NCI-H1417 treated with DMSO at 0.1 percent for 48 hours (cell line): ENCODE measurements at places on chromosomes 13 and 19.
A peak's percentile ranks its signal among the peaks of the same experiment; 100 is the strongest.

DNA sequence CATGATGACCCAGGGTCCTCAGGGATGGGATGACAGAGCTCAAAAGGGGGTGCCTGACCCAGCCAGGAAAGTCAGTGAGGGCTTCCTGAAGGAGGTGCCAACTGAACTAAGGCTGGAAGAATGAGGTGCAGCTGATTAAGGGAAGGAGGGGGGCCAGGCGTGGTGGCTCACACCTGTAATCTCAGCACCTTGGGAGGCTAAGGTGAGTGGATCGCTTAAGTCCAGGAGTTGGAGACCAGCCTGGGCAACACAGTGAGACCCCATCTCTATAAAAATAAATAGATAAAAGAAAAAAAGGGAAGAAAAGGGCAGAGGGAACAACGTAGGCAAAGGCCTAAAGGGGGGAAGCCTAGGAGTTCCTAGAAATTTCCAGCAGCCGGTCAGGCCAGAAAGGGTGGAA lies 9.1 kb upstream of the LYPD3 start:
- DNase-seq = no peak

DNA sequence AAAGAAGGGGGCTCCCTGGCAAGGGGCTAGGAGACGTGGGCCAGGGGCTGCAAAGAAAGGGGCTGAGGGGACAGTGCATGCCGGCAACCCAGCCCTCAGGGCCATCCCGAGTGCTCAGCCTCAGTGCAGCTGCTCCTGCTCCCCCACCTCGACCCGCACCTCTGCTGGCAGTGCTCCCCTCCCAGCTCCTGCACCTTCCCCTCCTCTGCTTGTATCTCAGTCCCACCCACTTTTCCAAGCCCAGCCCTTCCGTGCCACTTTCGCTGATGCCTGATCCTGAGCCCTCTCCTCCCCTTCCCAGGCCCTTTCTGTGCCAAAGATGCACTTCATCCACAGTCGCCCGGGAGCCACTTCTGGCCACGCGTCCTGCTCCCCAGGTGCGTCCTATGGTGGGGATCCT lies 69.9 kb upstream of the KCTD15 start:
- no peak for DNase-seq

DNA sequence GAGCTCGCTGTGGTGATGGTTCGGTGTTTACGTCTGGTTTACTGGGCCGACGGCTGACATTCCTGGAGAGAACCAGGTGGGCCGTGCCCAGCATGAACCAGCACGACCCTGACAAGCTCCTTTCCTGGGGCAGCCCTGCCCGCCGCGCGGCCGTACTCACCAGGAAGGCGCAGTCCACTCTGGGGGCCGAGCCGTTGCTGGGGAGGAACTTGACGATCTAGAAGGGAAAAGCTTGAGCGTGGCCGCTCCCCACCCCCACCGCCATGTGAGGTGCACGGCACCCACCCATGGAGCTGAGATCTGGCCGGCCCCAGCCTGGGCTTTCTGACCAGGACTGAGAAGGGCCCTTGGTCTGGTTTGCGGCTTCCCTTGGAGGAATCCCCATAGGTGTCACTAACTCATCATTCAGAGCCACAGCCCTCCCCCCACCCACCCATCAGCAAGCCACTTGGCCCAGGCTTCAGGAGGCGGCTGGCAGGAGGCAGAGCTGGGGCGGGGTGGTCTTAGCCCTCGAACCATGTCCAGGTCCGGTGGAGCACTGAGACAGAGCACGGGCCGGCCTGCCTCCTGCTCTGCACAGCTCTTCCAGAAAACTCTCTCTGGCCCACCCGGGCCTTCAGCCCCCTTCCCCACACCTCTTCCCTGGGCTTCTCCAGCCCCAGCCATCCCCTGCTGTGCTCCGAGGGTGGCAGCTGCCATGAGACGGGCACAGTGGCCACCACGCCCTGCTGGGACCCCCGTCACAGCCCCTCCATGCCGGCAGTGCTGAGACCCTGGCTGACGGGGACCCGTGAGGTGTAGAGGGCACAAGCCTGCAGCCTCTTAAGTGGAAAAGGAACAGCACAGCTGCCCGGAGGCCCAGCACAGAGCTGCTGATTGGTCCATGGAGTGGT lies 6.2 kb downstream of the ATP4B start:
- no peak for DNase-seq

GRCh38 chr19:32702010-32702409 lies 10.4 kb downstream of the NUDT19 start:
- DNase-seq = peak; percentile 36

DNA sequence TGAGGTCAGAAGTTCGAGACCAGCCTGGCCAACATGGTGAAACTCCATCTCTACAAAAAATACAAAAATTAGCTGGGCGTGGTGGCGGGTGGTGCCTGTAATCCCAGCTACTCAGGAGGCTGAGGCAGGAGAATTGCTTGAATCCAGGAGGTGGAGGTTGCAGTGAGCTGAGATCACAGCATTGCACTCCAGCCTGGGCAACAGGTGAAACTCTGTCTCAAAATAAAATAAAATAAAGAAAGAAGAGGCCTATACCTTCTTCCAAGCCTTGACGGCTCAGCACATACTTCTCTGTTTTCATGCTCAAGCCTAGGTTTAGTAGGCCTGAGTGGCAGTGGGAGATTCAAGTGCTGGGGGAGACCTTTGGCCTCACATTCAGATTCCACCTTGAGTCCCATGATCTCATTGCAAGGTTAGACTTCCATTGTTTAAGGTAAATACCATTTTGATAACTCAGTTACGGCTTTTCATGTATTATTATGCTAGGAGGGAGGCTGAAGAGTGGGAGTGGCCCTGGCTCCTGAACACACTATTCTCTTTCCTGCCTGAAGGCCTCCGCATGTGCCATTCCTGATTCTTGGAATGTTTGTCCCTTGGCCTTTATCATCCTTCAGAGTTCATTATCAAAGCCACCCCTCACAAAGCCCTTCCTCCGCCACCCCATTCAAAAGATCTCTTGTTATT lies 1.6 kb upstream of the SPINT2 start:
- no peak for DNase-seq

DNA sequence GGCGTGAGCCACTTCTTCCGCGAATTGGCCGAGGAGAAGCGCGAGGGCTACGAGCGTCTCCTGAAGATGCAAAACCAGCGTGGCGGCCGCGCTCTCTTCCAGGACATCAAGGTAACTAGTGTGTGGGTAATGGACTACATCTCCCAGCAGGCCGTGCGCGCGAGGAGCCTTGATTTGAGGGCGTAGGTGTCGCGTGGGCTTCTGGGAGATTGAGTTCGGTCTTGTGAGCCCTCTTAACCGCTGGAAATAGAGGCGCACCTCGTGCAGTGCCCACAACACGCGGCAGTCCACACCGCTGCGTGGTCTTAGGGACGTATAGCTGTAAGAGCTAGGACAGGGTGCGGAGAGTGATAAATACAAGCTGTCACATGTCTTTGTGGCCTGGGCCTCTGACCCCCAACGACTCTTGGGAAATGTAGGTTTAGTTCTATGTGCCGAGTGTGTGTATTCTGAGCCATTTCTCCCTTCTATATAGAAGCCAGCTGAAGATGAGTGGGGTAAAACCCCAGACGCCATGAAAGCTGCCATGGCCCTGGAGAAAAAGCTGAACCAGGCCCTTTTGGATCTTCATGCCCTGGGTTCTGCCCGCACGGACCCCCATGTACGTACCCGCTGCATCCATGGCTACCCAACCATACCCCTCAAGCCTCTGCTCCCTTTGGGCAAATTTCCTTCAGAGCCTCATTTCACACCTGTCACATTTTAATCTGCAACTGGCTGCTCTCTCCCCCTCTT lies 864 bp downstream of the FTL start:
- DNase-seq = peak; percentile 35

DNA sequence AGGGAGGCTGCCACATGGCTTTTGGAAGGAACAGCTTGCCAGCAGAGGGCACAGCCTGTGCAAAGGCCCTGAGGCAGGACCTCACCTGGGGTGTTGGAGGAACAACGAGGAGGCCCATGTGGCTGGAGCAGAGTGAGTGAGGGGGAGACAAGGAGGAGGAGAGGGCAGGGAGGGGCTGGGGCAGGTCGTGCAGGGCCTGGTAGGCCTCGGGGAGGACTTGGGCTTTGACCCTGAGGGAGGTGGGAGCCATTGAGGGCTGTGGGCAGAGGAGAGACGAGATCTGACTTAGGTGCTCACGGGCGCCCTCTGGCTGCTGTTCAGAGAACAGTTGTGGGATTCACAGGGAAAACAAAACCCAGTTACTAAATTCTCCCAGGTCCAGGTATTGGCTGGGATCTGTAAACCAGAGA lies 25.2 kb downstream of the ZNRF4 start:
- DNase-seq = no peak

GRCh38 chr13:36084131-36084530 lies 47.1 kb downstream of the DCLK1 start:
- no peak for DNase-seq

DNA sequence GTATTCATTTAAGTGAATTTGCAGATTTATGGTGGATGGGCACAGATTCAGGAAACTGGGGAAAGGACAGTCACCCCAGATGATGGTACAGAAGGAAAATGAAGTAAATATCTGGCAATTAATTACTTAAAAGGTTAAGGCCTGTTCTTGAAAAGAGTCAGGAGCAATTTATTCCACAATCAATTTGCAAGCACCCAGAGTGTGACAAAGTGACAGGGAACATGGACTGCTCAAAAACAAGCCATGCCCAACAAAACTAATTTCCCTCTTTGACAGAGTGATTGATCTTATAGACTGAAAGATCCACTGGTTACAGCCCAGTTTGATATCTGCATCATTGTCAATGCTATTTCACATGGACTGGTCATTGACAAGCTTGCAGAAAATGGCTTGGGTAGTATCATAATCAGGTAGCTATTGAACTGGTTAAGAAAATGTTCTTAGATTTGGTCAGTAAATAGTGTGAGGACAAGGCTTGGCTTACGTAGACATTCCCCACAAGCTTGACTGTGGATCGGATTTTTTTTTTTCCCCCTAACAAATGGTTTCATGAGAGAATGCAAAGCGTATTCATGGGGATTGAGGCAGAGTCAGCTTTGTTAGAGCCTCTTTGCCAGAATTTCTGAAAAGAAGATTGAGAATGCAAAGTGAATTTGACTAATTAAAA lies 584.6 kb downstream of the GPC6 start:
- DNase-seq = peak; percentile 50

DNA sequence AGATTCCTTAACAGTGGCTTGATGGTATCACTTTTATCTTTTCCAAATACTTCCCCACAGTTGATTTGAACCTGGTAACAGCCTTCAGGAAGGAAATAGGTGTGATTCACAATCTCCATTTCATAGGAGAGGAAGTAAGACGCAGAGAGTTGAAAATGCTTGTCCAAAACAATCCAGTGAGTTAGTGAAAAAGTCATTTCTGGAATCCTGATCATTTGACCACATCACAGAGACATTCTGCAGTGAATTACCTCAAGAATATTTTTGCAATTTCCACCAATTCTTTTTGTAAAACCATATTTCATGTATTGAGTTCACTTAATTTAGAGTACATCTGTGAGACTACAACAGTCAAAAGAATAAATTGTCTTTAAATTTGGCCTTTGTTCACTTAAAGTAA lies 292.8 kb downstream of the DCLK1 start:
- no peak for DNase-seq

- no peak for DNase-seq
Observed at GRCh38 chr13:99331881-99332293, 24.7 kb upstream of the GPR183 start.

DNA sequence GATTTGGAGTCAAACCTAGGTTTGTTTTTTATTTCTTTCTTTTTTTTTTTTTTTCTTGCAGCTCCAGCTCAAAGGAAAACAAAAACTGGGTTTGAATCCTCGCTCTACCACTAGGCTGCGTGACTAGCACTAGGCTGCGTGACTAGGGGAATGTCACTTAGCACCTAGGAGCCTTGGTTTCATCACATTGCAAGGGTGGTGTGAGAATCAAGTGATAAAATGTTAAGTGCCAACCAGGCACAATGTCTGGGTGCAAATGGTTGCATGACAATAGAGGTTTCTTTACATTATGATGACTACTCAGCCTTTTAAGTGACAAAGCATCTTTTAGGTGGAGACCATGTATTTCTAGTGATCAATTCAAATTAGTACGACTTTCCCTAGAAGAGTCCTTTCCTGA lies 27.9 kb downstream of the RCBTB2 start:
- DNase-seq = no peak

DNA sequence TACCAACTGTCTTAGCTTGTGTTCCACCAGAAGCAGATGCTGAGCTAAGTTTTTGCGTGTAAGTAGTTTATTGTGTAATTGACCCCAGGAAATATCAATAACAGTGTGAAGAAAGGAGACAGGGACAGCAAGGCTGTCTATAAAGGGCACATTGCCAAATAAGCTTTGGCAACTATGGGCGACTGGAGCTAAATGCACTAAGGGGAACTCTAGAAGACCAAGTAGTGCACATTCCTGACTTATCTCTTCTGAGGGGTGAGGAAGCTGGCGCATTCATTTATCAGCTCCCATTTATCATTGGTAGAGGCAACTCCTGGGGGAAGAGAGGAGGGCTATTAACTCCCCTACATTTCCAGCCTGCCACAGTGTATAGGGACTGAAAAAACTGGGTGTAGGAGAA lies 135.0 kb downstream of the DLEU7 start:
- no peak for DNase-seq

GRCh38 chr13:111610081-111610480 lies 289.6 kb downstream of the TEX29 start:
- no peak for DNase-seq

- DNase-seq = no peak
Observed at GRCh38 chr13:80010286-80010831, 330.6 kb downstream of the SPRY2 start.

DNA sequence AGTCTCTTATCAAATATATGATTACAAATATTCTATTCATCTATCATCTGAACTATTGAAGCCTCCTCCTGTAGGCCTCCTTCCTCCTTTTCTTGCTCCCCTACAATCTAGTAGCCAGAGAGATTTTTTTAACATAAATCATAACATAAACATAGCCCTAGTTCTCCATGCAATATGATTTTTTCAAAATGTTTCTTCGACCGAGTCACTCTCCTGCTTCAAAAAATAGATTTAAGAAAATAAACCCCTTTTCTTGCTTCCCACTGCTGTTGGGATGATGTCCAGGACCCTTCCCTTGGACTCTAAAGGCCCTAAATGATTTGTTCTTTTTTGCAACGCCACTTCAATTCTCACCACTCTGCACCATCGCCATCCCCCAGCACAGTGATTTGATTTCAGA lies 319.7 kb upstream of the TSHZ3 start:
- no peak for DNase-seq

- no peak for DNase-seq
Observed at GRCh38 chr13:106230450-106230849, 305.0 kb downstream of the EFNB2 start.

DNA sequence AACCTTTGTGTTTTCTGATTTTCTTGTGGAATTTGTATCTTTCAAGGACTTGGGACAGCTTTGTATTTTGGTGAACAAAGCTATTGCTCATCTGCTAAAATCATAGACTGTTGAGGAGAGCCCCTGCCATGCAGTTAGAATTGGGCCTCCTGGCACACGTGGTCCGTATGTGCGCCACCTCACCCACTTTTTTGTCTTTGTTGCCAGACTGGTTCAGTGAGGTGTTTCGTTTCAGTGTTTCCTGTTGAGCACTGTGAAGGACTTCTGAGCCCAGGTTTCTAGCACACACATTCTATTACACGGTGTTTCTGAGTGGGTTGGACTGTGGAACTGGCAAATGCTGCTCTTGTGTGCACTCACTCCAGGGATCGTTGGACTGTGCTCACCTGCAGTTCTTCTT lies 37.6 kb upstream of the RNF113B start:
- no peak for DNase-seq

GRCh38 chr19:12867120-12868099 lies 13.8 kb downstream of the DNASE2 start:
- DNase-seq = no peak

GRCh38 chr13:75226092-75226491 lies 255.9 kb downstream of the TBC1D4 start:
- DNase-seq = no peak
